ENCODE measurements at places on chromosomes 13 and 19.
A peak's percentile ranks its signal among the peaks of the same experiment; 100 is the strongest.

GRCh38 chr19:1449467-1450442 lies at the start of gene APC2:
TSS of gene APC2 (plus strand) at chr19:1450121. CDS start at chr19:1453002, 2,881 bp downstream.
- peak; percentile 95 for DNase-seq

GRCh38 chr13:95212983-95213850 lies 88.0 kb downstream of the ABCC4 start:
- DNase-seq, result no peak

- DNase-seq, result no peak
Observed at GRCh38 chr13:51764184-51765141, 39.5 kb downstream of the DHRS12 start.

- DNase-seq, result peak; percentile 77
Observed at GRCh38 chr19:13526552-13526951, 20.3 kb upstream of the CACNA1A start.

GRCh38 chr13:114203536-114203935 lies 24.5 kb downstream of the CFAP97D2 start:
- DNase-seq, result no peak

DNA sequence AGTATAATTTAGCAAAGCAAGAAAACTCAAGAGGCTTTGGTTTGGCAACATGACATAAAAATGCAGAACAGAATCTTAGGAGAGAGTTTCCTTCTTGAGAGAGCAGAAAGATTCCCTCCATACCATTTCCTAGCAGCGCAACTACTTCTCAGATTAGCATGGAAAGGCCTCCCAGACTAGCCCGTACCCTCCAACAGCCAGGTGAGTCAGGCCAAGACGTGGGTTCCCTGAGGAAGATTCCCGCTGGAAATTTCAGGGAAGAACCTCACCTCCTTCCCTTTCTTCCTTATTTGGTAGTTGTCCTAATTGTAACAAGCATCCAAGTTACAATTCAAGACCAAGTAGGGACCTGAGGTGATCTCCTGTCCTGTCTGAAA lies 12.3 kb downstream of the COL4A2 start:
- no peak for DNase-seq

- peak; percentile 92 for DNase-seq
Observed at GRCh38 chr19:1028062-1028926, 1.9 kb downstream of the CNN2 start.

DNA sequence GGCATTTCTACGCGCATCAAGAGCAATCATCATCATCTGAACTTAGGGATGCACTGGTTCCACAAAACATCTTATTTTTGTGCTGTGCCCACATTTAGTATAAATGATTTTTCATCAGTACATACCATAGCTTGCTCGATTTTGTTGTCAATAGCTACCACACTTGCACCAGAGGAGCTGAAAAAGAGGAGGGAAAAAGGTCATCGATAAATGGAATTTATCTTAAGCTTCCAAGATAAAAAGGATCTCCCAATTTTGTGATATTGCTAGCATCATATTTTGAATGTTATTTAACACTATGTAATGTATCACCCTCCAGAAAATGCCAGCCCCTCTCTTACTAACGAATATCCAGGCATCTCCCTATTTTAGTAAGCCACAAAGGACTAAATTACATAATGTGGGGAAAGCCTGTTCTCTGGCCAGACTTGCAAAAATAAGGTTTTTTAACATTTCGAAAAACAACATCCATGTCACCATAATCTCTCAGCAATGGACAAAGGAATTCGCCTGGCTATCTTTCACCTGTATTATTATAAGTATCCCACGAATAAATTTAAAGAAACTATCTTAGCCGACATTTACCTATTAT lies 62.4 kb downstream of the SERP2 start:
- DNase-seq, result no peak

DNA sequence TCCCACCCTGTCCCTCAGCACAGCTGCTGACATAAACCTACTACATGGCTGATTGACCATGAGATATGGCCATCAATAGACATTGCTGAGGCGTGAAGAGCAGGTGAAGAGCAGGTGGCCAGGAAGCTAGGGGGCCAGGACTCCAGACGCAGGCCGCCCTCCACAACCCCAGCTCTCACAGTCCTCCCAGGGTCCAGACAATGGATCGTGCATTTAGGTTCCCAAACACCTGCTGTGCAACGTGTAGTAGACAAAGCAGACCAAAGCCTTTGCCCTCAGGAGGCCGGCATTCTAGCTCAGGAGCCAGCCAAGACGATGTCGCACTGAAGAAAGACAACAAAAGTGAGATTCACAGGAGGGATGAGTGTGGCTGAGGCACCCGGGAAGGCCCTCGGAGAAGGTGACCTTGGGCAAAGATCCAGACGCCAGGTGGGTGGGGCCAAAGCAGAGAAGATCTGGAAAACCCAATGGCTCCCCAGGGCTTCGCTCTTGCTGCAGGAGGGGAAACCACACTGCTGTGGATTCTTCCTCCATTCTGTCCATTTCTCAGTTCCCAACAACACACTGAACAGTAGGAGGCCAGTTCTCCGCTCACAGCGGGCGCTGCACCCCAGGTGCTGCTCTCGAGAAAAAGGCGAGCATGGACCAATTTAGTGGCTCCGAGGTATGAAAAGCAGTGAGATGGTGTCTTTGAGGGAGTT lies 1.4 kb downstream of the FFAR1 start:
- DNase-seq, result peak; percentile 34

- DNase-seq, result no peak
Observed at GRCh38 chr19:14182476-14182875, 23.5 kb downstream of the ADGRL1 start.

DNA sequence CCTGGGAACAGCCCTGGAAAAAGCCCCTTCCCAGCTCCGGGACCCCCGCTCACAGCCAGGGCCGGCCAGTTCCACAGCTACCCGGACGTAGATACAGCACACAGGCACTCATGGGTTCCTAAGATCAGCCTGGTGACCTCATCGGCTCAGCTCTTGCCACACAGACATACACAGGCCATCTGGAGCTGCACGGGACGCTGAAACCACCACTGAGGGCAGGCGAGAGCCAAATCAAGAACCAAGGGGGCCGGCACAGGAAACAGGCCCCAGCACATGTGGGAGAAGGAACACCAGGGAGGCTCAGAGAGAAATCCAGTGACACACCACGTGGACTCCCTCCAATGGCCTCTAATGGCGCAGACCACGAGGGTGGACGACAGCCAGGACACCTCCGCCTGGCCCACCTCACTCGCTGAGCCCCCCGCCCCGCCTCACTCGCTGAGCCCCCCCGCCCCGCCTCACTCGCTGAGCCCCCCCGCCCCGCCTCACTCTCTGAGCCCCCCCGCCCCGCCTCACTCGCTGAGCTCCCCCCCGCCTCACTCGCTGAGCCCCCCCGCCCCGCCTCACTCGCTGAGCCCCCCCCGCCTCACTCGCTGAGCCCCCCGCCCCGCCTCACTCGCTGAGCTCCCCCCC lies 69.7 kb upstream of the C13orf46 start:
- DNase-seq, result peak; percentile 56

- DNase-seq, result no peak
Observed at GRCh38 chr13:23377579-23377978, 55.9 kb downstream of the SACS start.

DNA sequence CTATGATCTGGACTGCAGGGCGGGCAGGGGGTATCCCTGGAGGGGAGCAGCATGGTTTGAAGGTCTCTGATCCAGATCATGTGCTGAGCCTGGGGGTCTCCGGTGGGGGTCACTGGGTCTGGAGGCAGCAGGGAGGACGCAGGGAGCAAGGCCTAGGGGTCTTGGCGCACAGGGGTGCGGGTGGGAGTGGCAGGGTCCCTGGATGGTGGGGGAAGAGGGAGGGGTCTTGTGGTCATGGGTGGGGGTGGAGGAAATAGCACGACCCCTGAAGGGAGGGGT lies 1.9 kb downstream of the BTBD2 start:
- no peak for DNase-seq

DNA sequence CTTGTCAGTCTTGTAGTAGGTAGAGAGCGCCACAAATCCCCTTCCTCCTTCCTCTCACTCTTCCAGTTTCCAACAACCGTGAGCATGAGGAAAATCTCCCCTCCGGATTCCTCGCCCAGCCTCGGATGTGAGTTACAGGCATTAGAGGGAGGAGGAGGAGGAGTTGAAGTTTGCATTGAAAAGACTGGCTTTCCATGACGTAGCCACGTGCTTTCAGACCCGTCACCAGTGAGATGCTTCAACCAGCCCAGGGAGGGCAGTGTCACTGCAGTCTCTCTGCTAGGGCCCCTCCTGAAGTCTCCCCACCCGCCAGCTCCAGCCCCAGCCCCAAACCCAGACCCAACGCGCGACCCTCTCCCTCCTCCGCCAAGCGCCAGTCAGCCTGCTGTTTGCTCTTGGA lies 442 bp upstream of the FGF14 start:
- peak; percentile 91 for DNase-seq

- no peak for DNase-seq
Observed at GRCh38 chr19:30386551-30387143, 14.5 kb downstream of the ZNF536 start.

Data from GM23338 (cell line).